CD4-positive, alpha-beta T cell treated with Interleukin-17A for 1 hour (primary cell): ENCODE measurements at places on chromosomes 5 and 9.

DNA sequence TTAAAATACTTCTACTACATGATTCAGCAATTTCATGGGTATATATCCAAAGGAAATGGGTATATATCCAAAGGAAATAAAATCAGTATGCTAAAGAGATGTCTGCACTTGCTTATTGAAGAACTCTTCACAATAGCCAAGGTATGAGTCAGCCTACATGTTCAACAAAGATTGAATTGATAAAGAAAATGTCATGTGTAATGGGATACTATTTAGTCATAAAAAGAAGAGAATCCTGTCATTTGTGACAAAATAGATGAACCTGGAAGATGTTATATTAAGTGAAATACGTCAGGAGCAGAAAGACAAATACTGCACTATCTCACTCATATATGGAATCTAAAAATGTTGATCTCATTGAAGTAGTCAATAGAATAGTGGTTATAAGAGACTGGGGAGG, 944.5 kb upstream of the CTNND2 start:
- DNase-seq: no peak

GRCh38 chr9:130171226-130172148, 717 bp upstream of the NCS1 start:
- no peak for DNase-seq

DNA sequence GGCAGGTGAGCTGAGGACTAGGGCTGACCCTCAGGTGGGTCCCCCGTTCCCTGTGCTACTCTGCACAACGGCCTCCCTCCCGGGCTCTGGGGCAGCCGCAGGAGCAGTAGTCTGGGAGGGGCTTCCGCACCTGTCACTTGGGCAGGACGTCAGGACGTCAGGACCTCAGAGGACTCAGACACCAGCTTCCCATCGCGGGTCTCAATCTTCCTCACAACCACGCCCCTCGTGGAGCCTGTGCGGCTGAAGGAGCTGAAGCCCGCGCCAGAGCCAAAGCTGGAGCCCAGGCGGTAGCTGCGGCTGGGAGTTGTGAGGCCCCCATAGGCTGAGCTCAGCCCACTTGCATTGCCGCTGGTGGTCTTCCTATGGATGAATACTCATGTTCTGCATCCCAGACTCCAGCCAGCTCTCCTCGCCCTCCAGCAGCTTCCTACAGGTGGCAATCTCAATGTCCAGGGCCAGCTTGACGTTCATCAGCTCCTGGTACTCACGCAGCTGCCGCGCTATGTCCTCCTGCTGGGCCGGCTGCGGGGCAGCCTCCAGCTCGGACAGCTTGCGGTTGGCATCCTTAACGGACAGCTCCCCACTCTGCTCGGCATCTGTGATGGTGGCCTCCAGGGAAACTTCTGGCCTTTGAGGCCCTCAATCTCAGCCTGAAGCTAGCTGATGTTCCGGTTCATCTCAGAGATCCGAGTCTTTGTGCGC, 381.4 kb upstream of the RGMB start:
- DNase-seq: no peak

DNA sequence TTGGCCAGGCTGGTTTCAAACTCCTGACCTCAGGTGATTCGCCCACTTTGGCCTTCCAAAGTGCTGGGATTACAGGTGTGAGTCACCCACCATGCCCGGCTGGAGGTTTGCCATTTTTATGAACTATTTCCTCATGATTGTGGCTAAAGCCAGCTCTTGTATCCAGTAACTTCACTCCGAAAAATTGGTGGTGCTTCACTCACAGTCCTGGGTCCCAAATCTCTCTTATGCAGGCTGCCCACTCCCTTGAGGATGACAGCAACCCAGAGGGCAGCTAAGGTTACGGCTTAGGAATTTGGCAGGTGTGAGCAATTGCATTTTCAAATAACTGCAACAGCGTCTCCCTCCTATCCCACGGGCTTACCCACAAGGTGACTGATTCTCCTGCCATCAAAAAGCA, 23.4 kb upstream of the FUBP3 start:
- DNase-seq: no peak

- DNase-seq: no peak
These were observed 88.6 kb upstream of the PAPPA start for GRCh38 chr9:116064970-116065369.
